ENCODE measurements at places on chromosomes 4 and X. TPM values are rescaled to one million over a fixed set of nuclear protein-coding genes. Genes with fewer than 3 reads are reported as not detected.

DNA sequence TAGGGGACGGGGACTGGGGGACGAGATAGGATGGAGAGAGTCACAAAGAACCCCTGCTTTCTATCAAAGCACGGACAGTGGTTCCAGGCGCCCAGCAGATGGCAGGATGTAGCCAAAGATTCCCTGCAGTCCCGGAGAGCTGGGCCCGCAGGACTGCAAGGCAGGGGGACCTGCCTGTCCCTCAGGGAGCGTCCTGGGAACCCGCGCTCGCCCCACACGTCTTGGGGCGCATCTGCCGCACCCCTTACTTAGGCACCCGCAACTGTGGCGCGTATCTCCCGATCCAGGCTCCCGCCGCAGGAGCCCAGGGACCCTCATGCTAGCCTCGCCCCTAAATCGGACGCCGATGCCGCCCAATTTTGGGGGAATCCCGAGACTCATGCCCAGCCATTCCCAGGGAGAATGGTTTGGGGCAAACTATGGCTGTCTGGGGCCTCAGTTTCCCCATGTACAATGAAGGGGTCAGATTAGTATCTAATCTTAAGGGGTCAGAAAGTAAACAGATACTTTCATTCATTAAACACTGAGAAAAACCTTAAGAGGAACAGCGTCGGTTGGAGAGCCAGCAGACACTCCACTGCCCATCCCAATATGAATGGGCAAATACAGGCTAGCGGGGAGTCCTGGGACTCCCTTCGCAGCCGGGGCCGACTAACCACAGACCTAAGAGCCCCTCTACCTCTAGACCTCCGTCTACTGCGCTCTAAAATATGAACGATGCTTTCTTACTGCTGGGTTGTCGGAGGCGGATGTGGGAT lies 581 bp upstream of the STK32B start:
- DNase-seq, result peak; percentile 79

DNA sequence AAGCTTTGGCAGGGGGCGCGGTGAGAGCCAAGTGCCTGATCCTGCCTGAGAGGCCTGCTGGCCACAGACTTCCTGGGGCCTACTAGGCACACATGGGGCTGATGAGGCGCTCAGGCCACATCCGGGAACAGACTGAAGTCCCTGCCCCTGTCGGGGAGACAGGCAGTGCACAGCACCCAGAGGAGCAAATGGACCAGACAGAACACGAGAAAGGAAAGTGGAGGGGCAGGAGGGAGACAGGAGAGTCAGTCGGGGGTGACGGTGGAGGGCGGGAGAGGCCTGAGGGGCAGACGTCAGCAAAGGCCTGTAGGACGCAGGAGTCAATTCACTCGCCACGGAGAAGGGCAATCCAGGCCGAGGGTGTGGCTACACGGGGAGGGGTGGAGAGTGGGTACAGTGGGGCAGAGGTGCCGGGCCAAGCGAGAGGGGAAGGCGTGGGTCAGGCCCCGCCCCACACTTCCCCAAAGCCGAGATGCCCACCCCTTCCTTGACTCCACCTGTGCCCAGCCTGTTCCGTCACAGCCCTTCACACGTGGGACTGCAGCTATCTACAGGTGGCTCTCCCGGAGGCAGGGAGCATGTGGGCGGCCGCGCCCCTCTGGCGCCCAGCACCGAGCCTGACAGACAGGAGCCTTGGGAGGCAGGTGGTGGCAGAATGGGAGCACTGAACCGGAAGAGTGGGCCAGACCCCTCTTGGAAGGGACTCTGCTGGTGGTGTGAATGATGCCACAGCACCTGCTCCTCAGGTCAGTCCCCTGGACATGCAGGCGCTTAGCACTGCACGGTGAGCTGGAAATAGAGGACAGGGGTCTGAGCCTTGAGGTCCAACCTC lies 20.5 kb downstream of the NOP14 start:
- DNase-seq, result no peak

Gene MAGEC1
- 2.7 TPM for total RNA-seq

Gene HMGB3
- total RNA-seq, result 47.7 TPM

- peak; percentile 61 for DNase-seq
Observed at GRCh38 chr4:99998062-99998867, 48.2 kb upstream of the H2AZ1 start.

Gene IL2
- not detected for total RNA-seq

DNA sequence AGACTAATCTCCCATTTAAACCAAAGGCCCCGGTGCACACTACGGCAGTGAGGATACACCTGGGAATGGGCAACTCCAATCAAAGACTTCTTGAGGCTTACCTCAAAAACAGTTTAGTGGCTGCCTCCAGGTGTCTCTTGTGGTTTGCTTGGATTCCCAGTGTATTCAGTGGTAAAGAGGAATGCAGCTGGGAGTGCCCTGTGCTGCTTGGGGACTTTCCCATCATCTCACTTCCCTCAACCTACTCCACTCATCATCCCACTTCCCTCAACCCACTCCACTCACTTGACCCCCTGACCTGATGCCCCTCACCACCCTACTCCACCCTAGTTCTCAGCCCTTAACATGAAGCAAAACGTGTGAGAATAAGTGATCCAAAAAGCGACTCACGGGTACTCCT lies 177.3 kb upstream of the ETNPPL start:
- DNase-seq, result no peak

Gene CHST7
- 2.9 TPM for total RNA-seq

DNA sequence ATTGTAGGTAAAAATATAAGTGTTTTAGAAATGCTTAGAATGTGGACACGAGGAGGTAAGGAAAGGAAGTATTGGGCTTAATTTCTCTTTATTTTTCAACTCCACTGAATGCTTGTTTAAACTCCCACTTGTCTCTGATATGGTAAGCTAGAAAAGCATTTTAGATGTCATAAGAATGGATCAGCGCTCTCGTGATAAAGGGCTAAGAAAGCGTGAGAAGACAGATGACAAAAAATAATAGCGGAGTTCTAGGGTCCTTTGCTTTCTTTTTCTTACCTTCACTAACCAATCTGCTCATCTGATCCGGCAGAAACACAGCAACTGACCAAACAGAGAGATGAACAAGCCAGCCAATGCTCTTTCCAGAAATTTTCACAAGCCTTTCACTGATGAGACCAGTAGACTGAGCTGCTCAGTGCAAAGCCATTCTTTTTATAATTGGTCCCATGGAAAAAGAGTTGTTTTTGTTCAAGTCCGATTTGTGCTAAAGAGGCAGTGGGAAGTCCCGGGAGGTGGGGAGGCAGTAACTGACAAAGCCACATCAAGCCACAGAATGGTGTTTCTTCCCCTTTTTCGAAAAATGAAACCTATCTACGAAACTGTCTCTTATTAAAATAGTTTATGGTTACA lies at the start of gene TASL:
TSS of gene TASL (minus strand) at position 405 of the 630 bp plus-strand sequence. CDS start 17,411 bp downstream, outside the sequence.
- no peak for DNase-seq

- no peak for DNase-seq
Observed at GRCh38 chr4:80097400-80098177, 24.6 kb upstream of the ANTXR2 start.

GRCh38 chr4:166014411-166014810 lies 141.4 kb downstream of the TLL1 start:
- no peak for DNase-seq

DNA sequence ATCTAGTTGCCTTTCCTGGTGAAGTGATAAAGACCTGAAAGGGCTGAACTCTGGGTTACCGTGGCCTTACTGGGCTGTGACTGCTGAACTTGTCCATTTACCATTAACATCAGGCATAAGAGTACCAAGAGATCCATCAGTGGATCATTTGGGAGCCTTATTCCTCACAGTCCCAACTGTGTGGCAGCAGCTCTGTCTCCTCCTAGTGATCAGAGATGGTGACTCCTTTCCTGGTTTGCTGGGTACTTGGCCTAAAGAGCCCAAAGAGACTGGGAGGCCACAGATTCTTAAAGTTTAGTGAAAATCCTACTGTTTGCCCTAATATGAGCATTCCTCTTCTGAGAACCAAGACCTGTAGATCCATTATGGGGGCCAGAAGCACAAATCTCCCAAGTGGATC lies 56.3 kb upstream of the ATP6AP2 start:
- no peak for DNase-seq

Gene ADGRG2
- not detected for total RNA-seq

DNA sequence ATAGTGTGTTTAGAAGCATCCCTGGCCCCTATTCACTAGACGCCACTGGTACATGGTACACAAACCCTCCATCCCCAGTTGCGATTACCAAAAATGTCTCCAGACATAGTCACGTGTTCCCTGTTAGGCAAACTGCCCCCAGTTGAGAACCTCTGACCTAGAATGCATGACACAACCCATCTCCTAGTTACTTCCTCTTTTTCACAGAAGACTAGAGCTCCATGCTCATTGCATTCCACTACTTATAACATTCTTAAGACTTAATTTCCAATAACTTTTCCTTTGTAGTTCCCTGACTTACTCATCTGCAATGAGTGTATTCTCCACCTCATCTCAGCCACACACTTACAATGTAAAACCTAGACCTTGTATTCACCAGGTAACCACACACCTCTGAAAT lies 68.6 kb downstream of the PRSS12 start:
- no peak for DNase-seq

Gene FABP2
- total RNA-seq, result not detected

DNA sequence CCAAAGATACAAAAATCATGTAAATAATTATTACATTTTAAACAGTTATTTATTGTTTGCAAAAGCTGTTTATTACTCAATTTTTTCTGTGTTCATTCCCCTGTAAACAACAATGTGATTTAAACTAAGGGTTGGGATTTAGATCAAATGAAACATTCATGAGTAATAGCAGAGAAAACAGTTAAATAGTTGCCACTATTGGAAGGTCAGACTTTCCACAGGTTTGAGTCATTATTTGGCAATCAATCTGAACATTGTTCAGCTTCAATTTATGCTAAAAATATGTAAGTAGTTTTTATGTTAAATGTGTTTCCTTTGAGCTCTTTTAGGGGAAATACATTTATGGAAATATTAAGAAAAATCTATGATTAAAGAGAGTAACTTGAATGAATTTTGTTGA lies 144.9 kb downstream of the STIM2 start:
- no peak for DNase-seq

- DNase-seq, result no peak
Observed at GRCh38 chr4:84568496-84568895, 14.4 kb upstream of the CDS1 start.

GRCh38 chrX:121389976-121390714 lies 342.7 kb downstream of the GLUD2 start:
- peak; percentile 69 for DNase-seq

Gene DIPK2B
- total RNA-seq, result not detected

DNA sequence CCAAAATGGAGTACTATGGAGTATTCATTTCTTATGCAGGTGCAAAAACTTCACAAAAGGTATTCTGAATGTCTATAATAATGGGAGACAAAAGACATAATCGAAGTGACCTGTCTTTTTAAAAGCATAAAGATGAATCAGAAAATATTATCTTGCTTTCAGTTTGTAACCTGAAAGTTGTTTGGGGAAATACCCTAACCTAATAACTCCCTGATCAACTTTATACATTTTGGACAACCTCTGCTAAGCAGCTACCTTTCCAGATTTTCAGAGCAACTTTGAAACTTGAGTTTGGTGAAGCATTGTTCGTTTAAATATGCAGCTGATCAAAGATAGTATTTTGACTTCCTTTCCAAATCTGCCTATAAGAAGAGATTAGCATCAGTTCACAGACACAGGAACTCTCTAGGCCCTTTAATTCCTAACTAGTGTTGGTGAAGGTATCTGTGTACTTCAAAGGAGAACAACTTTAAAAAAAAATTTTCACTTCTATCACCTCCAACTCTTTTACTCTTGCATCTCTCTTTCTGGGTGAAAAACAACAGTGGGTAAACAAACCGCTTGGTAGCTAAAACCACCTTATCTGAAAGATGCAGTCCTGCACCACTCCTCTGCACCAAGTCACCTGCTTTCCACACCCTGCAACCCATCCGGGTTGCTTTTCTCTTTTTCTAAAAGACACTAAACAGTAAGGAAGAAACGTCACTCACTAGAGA lies 26.5 kb downstream of the CD40LG start:
- no peak for DNase-seq

Gene HSFX3
- total RNA-seq, result not detected

Gene CSAG1
- total RNA-seq, result 82.0 TPM

DNA sequence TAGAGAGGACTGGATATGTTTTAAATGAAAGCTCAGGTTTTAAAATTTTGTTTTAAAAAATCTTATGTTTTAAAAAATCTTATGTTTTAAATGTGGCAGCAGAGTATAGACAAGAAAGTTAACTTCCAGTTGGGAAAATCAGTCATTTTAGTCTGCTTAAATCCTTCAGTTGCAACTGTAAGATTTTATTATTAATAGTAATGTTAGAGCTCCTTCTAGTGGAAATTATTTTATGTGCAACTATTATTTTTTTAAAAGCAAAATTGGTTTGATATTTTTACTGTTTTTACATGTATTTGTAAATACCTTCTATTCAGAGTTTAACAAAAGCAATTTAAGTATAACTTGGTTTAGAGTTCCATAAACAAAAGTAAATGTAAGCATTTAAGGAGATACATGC lies 8.5 kb upstream of the NUDT6 start:
- peak; percentile 22 for DNase-seq

Gene PRR32
- total RNA-seq, result not detected

Measured in SK-MEL-5 (cell line).